ENCODE measurements at places on chromosomes 7 and 10.

GRCh38 chr10:121831777-121832176 is 96.1 kb downstream of the ATE1 start:
- DNase-seq: no peak
- no peaks in the 10 kb centered on the region for H3K27me3 ChIP-seq
- H3K4me3 ChIP-seq: no peak overlapping the region
- H3K36me3 ChIP-seq: peaks cover 59% of the 10 kb centered on the region

- no peak overlapping the region for H3K27ac ChIP-seq
- peaks cover 26% of the 10 kb centered on the region for H3K27me3 ChIP-seq
- H3K36me3 ChIP-seq: no peaks in the 10 kb centered on the region
- DNase-seq: no peak
- no peaks in the 10 kb centered on the region for H3K4me1 ChIP-seq
Observed at GRCh38 chr10:86188796-86189558, 177.6 kb downstream of the GRID1 start.

DNA sequence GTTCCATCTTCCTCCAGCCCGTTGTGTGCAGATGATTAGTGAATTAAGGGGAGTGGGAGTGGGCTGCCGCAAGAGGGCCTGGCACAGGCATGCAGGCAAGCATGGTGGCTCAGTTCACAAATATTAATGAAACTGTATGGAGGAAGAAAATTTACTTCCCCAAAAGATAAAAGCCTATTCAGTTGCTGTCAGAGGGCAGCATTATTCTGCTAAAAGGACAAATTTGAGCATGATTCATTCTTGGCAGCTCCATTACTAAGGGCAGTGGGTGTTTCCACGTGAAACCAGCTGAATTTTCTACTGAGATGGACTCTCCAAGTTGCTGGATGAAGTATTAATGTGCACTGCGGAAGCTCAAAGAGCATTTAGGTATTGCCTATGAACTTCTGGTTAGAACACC is 90.9 kb upstream of the WDR11 start:
- DNase-seq: no peak
- no peaks in the 10 kb centered on the region for H3K4me1 ChIP-seq
- peaks cover 25% of the 10 kb centered on the region for H3K27me3 ChIP-seq

DNA sequence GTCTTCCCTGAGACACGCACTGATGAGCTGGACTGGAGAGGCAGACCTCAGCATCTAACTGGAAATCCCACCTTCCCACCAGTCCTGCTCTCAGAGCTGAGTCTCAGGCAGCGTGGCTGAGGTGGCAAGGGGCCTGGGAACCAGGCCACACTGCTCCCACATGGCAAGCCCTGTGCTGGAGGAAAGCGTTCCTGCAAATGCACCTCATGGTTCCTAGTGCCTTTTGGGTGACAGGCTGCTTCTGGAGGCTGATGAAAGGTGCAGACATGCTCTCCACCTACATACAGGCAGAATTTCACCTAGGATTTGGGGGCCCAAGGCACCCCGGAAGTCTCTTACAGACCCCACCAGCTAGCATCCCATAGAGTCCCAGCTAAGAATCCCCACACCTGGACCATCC is 432.9 kb upstream of the FOXK1 start:
- peaks cover 2% of the 10 kb centered on the region for H3K36me3 ChIP-seq
- no peaks in the 10 kb centered on the region for H3K27me3 ChIP-seq
- H3K27ac ChIP-seq: no peak overlapping the region
- H3K4me1 ChIP-seq: no peaks in the 10 kb centered on the region

DNA sequence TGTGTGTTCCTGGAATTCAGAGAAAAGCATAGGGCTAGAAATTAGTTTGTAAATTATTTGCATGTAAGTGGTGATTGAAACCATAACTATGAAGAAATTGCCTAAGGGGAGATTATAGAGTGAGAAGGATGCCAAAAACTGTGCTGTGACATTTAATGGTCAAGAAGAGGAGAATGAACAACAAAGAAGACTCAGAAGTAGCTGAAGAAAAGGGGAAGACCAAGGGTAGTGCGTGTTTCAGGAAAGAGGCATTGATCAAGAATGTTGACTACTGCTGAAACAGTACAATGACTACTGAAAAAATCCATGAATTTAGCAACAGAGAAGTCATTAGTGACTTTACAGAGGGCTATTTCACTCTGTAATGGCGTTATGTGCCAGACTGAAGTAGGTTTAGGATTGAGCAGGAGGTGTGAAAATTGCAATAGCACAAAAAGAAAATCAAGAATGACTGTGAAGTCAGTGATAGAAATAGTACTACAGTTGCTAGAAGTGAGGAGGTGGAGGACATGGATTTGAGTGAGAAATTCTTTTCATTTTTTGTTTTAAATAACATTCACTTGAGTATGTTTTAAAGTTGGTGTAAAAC is 28.9 kb upstream of the SAMD9L start:
- no peak overlapping the region for H3K4me3 ChIP-seq
- H3K27me3 ChIP-seq: peaks cover 23% of the 10 kb centered on the region
